Activated naive CD4-positive, alpha-beta T cell (primary cell): ENCODE measurements at places on chromosomes 13 and 19.
A peak's percentile ranks its signal among the peaks of the same experiment; 100 is the strongest.

DNA sequence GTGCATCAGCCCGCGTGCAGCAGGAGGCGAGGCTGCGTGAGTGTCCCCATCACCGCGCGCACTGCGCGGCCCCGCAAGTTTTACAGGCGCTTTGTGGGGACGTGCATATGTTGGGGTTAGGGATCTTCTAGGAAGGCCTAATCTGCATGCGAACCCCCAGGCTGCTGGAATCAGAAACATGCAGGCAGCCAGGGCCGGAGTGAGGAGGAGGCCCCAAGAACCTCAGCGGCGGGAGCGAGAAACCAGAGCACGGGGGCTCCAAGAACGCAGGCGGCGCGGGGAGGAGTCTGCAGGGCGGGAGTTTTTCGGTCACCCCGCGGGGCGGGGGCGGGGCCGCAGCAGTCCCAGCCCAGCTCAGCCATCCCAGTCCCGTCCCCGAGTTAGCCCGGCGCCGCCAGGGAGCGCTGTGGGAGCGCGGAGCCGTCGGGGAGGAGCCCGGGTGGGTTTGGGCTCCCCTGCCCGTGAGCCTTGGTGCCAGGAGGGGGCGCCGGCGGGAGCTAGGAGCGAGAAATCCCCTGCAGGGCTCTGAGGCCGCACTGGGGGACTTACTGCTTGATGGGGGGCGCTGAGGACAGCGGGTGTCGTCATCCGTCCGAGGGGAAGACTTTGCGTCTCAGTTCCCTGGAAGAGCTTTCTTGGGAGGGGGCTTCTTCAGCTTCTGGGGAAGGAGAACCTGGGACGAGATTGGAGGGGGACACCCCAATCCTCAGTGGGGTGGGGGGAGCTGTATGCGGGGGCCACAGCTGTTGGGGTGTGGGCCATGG, 933 bp upstream of the NRTN start:
- DNase-seq = peak; percentile 94

- DNase-seq = no peak
These were observed 40.7 kb upstream of the PNMA8B start for GRCh38 chr19:46536391-46536790.

- DNase-seq = no peak
These were observed 104.9 kb upstream of the ABCC4 start for GRCh38 chr13:95406176-95406575.

DNA sequence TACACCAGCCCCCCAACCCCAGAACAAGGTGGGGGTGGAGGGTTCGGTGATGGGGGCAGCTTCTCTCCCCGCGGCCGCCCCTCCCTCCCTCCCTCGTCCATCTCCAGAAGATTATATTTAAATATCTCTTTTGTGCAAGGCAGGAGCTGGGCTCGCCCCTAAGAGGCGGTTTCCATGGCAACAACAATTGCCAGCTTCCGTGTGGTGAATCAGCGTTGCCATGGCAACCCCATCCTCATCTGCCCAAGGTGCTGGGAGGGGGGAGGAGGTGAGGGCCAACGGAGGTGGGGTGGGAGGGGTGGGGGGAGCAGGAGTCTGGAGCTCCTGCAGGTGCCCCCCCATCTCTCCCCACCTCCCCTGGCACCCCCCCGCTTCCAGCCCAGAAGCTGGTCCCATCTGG, 46.4 kb downstream of the CELF5 start:
- DNase-seq = peak; percentile 41

DNA sequence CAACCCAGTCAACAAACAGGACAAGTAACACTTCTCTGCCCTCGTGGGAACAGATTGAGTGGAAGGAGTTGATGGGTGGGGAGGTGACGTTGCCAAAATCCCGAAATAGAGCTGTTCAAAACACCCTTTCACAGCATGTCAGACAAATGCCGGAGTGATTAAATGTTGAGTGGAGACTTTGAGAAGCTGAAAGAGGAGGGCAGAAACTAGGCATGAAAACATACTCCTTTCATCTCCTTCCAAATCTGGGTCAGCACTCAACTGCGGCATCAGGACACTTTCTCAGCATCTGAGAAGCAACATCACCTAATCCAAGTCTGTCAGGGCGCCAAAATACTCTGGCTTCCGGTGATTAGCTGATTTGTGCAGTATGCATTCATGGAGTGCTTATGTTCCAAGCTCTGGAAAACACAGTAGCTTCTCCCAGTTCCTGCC, 51.5 kb upstream of the MRI1 start:
- no peak for DNase-seq
